Activated CD4-positive, alpha-beta T cell treated with anti-CD3 and anti-CD28 coated beads for 36 hours (primary cell): ENCODE measurements at places on chromosomes 16 and 17. TPM values are rescaled to one million over a fixed set of nuclear protein-coding genes. Genes with fewer than 3 reads are reported as not detected.

RNF222 gene
- total RNA-seq = not detected

LITAFD gene
- not detected for total RNA-seq

ORC6 gene
- total RNA-seq = 30.3 TPM

KCNJ18 gene
- total RNA-seq = not detected

CARD14 gene
- not detected for total RNA-seq

DNA sequence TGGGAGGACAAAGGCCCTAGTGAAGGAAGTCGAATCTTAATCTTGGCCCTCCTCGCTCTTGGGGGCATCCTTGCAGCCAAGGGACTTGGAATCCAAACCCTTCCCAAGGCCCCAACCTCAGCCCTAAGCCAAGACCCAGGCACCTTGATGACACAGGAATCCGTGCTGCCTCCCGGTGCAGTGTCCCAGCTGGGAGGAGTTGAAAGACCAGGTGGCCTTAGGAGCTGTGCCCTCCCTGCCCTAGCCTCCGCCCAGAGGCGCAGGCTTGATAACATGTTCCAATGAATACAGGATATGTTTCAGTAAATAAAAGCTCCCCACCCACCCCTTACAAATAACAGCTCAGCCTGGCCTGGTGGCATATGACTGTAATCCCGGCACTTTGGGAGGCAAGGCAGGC is at the start of gene CHST5:
Gene CHST5 (minus strand): TSS at position 208 of the 400 bp plus-strand sequence. CDS start 5,724 bp downstream, outside the sequence.
- no peak for DNase-seq

GRCh38 chr16:50812876-50813466 is 71.1 kb downstream of the CYLD start:
- DNase-seq = no peak

DNA sequence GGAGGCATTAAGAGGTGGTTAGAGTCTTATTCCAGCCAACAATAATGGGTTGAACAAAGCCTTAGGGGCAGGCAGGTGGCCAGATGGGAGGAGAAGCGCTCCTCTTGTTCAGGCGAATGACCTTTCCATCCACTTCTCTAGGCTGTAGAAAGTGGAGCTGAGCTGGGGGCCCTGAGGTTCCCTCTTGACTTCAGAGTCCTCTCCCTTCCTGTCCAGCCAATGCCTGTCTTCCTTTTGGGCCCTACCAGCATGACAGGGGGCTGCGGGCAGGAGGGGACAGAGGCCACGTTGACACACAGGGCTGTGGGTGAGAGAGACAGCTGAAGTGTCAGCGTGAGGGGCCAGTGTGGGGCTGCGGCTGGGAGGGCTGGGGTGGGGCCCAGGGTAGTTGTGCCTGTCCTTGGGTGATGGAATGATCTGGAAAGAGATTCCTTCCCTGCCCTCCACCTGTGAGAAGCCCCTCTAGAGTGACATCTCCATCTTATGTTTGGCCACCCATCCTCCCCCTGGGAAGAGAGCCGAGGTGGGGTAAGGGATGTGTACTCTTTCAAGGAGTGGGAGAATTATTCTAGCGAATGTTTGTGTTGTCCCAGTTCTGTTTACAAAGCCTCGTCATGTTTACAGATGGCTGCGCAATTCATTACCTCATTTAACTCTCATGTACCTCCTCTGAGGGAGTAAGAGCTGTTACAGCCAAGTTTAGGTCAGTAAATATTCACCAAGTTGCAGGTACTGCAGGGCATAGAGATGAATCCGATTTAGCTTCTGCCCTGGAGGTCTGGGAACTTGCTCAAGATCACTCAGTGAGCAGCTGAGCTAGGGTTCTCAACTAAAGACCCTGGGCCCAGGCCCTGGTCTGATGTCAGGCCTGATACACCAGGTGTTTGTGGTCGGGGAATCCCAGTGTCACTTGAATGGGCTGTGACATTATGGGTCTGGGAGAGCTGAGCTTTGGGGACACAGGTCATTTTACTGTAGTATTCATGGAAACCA is 3.3 kb downstream of the ERBB2 start:
- DNase-seq = no peak

DNA sequence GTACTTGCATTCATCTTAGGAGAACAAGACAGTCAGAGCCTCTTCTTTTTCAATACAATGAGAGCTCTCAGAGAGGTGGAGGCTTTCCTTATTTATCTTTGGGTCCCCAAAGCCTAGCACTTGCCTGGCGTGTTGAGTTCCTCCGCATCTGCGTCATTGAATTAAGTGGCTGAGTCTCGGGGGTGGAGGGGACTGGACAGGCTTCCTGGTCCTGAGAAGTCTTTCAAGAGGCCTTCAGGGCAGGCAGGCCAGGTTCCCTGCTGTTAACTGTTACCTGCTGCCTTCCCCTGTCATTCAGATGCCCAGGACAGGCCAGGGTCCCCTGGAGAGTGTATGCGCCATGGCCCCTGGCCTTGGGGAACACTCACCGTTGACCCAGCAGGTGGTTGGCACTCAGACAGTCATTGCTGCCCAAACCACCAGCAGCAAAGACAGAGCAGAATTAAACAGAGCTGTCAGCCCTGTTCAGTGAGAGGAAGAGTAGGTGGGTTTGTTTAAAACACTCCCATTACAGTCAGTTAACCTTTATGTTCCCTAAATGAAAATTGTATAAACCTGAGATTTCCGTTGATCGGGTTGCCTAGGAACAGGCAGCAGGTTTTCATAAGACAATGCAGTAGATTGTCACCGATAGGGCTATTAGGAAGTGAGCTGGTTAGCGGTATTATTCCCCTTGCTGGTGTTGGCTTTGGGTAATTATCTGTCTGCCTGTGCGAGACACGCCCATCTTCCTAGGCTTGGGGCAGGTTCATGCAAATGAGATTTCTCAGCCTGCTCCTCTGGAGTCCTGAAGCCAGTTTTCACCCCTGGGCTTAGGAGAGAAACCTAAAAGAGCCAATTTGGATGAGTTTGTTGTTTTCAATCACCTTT is 132.7 kb downstream of the CCDC182 start:
- DNase-seq = no peak

GRCh38 chr17:869567-870525 is 87.7 kb downstream of the MRM3 start:
- DNase-seq = no peak

- DNase-seq = no peak
These were observed 7.3 kb upstream of the PRPSAP2 start for GRCh38 chr17:18850679-18851078.

GRCh38 chr17:75508931-75509361 is 6.4 kb downstream of the CASKIN2 start:
- DNase-seq = no peak

GRCh38 chr17:74935585-74936469 is at the start of gene OTOP3:
Gene OTOP3, plus strand, starts transcription at chr17:74935898. Its CDS starts 24 bp downstream, at chr17:74935922.
- no peak for DNase-seq

- no peak for DNase-seq
These were observed 18.9 kb downstream of the ADAM11 start for GRCh38 chr17:44777394-44778348.

DNA sequence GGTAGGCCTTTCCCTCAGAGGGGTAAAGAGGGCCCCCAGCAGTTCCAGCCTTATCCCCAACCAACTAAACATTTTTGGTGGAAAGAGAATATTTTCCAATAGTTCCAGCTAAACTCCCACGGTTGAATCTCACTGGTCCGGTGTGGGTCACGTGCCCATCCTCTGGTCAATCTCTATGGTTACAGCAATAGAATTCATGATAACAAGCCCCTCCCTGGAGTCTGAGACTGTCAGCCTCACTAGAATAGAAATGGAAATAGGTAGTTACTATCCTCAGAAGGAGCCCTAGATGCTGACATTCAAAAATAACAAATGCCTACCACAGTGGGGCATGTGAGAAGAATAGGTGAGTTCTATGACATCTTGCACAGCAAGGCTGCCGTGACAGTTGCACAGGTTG is 37.5 kb upstream of the LITAF start:
- DNase-seq = no peak
